HFFc6 (cell line): ENCODE measurements at places on chromosomes 7 and 10. TPM values are rescaled to one million over a fixed set of nuclear protein-coding genes. Genes with fewer than 3 reads are reported as not detected.
A peak's percentile ranks its signal among the peaks of the same experiment; 100 is the strongest.

EXOC4 gene
- total RNA-seq, result 53.1 to 63.3 TPM (median 59.0 TPM) in 3 replicates

CALML5 gene
- not detected in 2 replicates for total RNA-seq

THSD7A gene
- total RNA-seq, result not detected in 3 replicates

ADRB1 gene
- 0.09 TPM in 1 of 3 replicates, not detected in the others for total RNA-seq

DNA sequence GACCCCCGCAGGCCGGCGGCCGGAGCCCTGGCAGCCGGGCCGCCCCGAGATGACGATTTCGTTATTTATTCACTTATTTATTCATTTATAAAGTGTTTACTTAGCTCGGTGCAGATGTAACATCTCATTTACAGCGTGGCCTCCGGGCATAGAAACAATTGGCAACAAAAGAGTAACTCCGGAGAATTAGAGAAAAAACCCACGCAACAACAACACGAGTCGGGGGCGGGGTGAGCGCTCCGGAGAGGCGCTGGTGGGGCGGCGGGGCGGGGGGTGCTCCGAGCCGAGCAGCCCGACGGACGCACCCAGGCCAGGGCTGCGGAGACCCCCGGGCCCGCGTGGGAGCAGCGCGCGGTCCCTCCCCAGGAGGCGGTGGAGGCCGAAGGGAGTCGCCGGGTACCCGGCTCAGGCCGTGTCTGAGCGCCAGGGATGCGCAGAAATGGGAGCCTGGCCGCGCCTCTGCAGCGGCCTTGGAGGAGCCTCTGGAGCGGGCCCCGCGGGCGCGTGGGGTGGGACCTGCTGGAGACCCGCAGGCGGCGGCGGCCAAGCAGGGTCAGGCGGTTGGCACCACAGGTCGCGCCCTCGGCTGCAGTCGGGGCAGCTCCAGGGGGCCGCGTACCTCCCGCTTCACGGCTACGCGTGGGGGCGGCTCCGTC lies 14.3 kb downstream of the UNCX start:
- DNase-seq, result no peak

GRCh38 chr7:34130558-34131295 lies 225.4 kb downstream of the BMPER start:
- DNase-seq, result peak; percentile 15

DNA sequence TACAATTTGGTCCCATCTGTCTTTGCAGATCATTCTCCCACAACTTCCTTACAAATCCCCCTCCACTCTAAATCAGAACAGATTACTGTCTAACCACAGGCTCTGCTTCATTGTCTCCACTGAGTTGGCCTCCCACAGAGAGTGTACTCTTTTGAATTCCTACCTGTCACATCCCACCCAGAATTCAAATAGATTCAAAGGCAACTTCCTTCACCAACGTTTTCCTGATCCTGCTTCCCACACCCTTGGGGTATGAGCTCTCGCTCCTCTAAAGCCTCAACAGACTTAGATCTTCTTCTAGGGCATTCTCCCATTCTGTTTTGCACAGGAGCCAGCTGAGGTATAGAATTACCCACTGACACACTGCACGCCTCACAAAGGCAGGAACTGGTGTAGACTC lies 197.8 kb upstream of the CDCA7L start:
- DNase-seq, result no peak

SFRP5 gene
- not detected in 3 replicates for total RNA-seq

- no peak for DNase-seq
Observed at GRCh38 chr10:86356296-86356695, 10.3 kb downstream of the GRID1 start.

DNA sequence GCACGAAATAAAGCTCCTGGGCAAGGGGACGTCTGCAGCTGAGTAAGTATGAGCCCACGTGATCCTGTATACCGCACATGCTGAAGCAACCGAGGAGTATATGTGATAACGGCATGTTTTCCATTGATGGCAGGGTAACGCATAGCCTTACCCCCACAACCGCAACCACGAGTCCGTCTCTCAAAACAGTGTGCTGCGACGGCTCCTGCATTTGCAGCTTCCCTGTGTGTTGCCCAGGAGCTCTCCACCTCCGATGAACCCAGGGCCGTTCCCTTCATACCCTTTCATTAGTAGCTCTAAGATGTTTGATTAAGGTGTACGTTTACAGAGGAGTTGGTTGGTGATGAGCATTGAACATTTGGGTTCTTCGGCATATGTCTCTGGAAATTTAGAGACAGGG lies 69.3 kb downstream of the MGMT start:
- no peak for DNase-seq

DNA sequence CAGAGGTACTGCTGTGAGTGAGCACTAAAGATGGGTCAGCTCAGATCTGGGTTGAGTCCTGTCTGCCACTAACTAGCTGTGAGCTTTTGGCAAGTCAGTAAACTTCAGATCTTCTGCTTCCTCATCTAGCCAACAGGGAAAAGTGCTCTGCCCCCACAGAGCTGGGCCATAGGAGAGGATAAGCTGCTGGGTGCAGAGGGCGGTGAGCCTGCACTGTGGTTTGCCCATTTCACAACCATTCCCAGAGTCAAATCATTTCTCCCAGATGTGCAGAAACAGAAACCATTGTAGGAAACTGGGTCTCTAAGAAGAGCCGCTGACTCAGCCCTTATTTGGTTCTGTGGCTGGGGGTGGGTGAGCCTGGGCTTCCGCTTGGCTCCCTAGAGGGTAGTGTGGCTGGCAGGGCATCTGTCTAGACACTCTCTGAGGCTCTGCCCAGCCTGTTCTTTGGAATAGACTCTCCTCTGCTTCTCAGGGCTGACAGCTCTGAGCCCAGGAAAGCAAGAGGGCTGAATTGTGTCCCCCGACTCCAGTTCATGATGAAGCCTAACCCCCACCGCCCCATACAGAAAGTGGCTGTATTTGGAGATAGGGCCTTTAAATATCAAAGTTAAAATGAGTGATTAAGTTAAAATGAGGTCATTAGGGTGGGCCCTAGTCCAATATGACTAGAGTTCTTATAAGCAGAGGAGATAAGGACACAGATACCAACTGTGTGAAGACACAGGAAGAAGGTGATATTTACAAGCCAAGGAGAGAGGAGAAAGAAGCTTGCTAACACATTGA lies 29.5 kb upstream of the ARHGAP22 start:
- DNase-seq, result no peak

GRCh38 chr7:75055830-75056772 lies 17.5 kb downstream of the RCC1L start:
- DNase-seq, result no peak

CHST15 gene
- total RNA-seq, result 1.2 to 8.1 TPM (median 7.8 TPM) in 3 replicates

DNA sequence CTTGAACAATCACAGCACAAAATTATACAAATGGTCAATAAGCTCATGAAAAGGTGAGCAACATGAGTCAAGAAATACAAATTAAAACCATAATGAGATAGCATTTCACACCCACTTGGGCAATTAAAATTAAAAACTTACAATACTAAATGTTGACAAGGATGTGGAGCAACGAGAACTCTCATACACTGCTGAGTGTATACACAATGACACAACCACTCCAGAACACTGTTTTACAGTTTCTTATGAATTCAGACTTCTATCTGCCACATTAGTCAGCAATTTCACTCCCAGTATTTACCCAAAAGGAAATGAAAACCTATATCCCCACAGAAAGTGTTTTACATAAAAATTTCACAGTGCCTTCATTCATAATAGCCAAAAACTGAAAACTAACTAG lies 31.1 kb downstream of the GDI2 start:
- no peak for DNase-seq

GRCh38 chr10:79038841-79039201 lies 29.9 kb upstream of the ZMIZ1 start:
- DNase-seq, result no peak

DNA sequence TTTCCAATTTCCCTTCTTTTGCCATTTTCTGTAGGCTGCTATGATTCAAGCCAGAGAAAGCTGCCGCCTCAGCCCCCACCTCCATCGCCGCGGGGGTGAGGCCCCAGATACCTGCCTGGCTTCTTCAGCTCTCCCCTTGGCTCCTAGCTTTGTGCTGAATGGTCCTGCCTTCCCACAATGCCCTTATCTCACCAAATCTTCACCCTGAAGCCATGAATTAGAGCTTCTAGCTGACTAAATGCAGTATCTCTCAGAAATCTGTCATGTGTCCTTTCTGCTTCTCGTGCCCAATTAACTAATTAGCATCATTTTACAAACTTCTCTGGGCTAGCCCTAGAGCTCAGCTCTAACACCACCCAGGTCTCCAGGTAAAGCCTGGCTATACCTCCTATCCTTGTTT lies 32.2 kb upstream of the GPNMB start:
- DNase-seq, result no peak

DNA sequence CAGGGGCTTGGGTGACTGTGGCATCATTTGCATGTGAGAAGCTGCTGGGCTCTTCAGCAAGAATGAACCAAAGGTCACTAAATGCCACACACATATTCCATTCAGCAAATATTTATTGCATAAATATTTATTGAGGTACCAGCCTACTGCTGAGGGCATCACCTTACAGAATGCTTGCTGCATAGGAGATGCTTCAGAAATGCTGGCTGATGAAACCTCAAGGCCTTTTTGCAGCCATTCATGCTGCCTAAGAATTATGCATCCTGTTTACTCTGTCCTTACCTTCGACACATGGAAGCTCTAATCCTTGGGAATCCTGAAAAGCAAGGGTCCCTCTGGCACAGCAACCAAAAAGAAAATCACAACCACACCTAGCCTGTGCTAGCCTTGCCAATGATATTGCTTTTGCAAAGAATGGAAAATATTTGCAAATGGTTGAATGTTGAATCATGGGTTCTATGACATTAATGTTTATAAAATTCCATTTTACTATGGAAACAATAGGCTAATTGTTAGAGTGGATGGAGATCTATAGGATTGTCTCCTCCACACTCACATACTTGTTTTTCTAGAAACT lies 79.6 kb downstream of the PCGF5 start:
- DNase-seq, result no peak

DNA sequence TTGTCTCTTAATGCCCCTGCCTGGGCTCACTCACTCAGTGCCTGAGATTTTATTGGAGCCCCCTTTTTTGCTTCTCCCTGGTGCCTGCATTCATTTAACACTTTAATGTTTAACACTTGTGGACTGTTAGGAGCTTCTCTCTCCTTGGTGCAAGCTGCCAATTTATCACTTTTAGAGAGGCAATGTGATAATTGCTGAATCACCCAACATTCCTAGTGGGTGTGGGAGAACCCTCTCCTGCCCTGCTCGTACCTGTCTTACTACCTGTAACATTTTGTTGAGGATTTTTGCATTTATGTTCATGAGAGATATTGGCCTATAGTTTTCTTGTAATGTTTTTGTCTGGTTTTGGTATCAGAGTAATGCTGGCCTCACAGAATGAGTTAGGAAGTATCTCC lies 13.2 kb downstream of the STAM start:
- DNase-seq, result no peak

- DNase-seq, result no peak
Observed at GRCh38 chr7:116807011-116807560, 55.3 kb upstream of the CAPZA2 start.

SYT15B gene
- 1.9 TPM in 1 of 2 replicates, not detected in the other for total RNA-seq

DNA sequence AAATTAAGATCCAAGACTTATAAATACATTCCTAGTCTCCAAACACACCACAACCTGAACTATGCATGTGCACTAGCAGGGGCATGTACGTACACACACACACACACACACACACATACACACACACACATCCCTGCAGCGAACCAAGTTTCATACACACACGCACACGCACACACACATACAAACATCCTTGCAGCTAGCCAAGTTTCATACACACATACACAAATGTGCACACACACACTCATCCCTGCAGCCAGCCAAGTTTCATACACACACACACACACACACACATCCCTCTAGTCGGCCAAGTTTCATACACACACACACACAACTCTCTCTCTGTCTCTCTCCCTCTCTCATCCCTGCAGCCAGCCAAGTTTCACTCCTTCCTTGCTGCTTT lies 82.7 kb upstream of the WIPF3 start:
- DNase-seq, result peak; percentile 8

DNA sequence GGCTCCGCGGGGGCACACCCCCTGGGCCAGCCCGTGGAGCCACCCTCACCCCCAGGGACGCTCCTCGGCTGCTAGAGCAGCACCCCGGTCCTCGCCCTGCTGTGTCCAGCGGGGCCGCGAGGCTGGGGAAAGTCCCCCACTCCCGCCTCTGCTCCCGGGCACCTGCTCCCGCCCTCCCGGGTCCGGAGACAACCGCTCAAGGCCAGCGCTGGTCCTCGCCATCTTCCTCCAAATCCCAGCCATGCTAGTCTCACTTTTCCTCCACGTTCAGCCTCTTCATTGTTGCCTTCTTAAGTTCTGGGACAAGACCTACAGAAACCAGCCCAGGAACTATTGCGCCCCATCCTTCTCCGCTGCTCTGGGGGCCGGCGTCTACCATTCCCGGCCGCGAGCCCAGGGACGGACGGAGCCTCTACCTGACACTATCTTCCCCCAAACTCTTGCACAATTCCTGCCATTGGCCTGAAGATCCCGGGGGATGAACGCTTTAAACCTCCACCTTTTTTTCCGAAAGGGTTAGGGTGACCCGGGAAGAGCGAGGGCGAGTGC lies 4.8 kb upstream of the KCP start:
- DNase-seq, result no peak

DNA sequence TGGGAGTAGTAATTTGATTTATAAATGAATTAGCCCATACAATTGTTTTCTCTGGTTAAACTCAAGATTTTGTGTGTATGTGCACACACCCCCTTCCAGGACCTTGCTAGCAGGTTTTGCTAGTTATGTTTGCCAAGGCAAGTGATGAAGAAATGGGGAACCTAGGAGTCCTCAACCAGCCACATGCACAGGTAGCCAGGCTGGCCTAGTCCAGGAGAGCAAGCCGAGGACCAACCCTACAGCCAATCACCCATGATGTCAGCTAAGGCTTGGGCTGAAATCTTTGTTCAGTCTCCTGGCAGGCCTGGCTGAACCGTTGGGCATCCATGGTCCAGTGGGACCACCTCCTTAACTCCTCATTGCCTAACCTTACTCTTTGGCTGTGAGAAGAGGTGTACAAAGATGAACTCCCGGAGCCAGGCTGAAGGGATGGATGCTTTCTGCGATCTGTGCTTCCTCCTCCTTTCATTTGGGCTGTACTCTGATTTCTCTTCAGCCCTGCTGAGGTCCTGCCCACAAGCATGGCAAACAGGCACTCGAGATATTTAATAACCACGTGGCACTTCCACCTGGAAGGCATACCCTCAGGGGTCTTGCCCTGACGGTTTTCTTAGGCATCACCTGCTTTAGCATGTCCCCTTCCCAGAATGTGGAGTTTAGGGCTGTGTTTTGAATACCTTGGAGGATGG lies 22.1 kb downstream of the HNRNPA2B1 start:
- DNase-seq, result no peak

GRCh38 chr7:151451626-151452571 lies 12.0 kb upstream of the CRYGN start:
- no peak for DNase-seq

- no peak for DNase-seq
Observed at GRCh38 chr7:21269021-21269420, 158.9 kb upstream of the SP4 start.

DOCK4 gene
- total RNA-seq, result 3.6 TPM in 2 replicates

GRCh38 chr10:30029872-30030256 lies 29.5 kb downstream of the JCAD start:
- no peak for DNase-seq

DNA sequence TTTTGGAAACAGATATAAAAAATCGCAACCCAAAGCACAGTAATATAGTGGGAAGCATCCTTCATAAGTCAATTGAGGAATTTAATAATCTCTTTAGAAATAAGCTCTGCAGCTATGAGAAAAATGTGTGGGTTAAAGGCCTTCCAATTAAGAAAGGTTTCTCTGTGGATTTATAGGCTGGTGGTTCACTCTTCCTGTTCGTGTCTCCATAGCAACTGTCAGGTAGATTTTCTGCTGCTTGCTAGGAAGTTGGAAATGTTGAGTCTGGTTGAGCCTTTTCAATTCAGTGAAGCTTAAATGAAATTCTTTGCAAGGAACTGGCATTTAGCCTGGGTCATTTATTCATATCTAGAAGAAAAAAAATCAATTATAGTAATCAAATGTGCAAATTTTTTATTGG lies 652.8 kb upstream of the CELF2 start:
- DNase-seq, result no peak
